ENCODE measurements at places on chromosomes 2 and 18.

- DNase-seq, result no peak
Observed at GRCh38 chr2:174176898-174177297, 71.4 kb downstream of the OLA1 start.

GRCh38 chr2:52818958-52819357 is 948.6 kb upstream of the CHAC2 start:
- DNase-seq, result no peak

- no peak for DNase-seq
Observed at GRCh38 chr2:200352636-200353035, 46.1 kb downstream of the SPATS2L start.

GRCh38 chr2:240922982-240923537 is 16.9 kb downstream of the CROCC2 start:
- DNase-seq, result no peak
